AG04450 (cell line): ENCODE measurements at places on chromosomes 6 and 20.

- no peak for DNase-seq
Observed at GRCh38 chr20:62972845-62973745, 20.6 kb downstream of the SLC17A9 start.

DNA sequence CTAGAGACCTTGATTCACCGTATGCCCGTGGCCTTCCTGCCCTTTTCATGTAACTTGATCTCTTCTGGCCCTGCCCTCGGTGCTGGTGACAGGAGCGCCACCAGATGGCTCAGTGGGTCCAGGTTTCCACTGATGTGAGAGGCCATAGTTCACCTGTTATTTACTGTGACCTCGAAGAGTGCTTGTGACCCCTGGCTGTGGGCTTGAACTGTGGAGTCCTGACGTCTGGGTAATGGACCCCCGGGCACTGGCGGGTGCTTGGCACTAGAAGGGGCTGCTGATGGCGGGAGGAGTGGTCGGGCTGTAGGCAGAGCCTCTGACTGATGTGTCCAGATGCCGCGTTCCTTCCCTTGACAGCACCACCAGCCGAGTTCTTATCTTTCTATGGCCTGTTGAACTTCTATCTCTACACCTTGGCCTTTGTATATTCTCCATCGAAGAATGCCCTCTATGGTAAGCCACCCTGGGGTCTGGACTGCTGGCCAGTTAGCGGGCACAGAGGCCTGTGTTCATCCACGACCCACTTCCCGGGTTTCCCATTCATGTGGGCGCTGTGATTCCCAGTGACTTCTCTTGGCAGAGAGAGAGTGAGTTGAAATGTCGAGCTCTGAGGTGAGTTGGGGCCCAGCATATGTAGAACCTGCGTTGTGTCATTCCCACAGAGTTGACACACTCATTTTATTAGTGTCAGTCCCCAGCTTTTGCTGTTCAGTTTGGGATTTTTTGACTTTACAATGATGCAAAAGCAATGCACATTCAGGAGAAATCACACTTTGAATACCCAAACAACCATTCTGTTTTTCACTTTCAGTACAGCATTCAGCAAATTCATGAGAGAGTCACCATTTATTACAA lies 14.9 kb downstream of the DYNLT1 start:
- DNase-seq = no peak

GRCh38 chr6:14129575-14129974 lies 12.0 kb downstream of the CD83 start:
- peak; percentile 49 for DNase-seq

GRCh38 chr6:142842418-142843261 lies 102.3 kb downstream of the HIVEP2 start:
- no peak for DNase-seq

DNA sequence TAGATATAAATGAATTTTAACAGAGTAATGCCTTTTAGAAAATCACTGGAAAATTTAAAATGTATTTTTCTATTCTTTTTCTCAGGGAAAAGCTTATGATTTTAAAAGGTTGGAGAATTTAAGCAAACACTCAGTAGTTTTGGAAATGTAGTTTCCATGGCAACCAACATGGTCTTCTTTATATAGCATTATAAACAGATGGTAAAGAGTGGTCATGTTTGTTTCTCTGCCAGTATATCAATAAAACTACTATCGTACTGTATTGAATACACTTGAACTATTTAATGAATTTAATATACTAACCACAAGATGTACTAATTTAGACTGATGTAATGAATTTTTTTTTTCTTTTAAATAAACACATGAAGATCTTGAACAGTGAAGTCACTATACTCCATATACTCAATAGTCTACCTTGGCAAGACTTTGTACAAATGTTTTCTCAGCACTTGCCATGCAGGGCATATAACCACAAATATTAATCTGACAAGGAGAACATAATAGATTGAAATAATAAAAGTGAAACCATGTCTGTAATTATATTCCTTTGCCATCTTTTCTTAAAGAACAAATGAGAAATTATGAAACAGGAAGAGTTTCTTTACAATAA lies 105.5 kb downstream of the PDSS2 start:
- no peak for DNase-seq

DNA sequence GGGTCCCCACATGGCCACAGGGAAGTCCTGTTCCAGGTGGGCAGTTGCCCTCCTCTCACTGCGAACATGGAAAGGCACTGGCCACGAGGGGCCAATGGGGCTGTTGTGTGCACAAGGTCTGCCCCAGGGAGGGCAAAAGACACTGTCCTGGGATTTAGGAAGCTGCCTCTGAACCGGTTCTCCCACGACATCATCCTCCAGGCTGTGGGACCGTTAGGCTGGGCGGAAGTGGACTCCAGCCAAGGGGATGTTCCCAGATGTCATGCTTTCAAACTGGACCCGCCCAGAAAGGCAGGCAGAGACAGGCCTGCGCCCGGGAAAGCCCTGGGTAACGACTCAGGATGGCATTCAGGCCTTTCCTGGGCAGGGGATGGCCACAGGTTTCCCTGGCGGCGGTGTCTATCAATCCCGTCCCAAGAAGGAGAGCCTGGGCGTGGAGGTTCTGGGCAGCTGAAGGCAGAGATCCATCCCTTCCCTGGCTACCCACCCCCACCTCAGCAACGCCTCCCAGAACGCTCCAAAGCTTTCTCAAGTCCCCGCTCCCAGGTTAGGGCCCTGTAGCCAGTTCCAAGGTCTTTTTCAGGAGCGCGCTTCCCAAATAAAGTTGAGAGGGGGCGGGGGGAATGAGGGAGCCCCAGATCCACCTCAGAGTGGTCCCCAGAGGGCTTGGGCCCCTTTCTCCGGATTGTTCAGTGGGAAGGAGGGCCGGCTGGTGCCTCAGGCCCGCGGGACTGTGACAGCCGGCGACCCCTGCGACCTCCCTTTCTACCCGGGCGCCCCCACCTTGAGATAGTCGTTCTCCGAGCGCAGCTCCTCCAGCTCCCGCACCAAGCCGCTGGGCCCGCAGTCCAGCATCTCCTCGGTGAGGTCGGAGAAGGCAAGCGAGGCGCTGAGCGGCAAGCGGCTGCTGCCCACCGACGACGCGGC lies 13.8 kb upstream of the TLDC2 start:
- DNase-seq = no peak
